ENCODE measurements at places on chromosomes 3 and 15.

DNA sequence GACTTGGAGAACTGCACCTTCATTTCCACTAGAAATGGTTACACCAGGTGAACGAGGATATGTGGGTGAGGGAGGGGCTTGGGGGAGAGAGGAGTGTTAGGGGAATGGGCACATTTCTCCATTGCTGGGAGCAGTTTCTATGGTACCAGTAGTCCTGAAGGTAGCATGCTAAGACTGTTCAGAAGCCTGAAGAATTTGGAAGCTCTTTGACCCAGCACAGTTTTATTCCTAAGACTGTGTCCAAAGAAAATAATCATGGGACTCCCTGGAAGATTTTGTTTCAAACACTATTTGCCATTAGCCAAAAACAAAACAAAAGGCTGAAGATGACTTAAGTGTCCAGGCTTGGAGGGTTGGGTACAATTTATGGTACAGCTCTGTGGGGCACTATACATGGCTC is 32.1 kb downstream of the ST6GAL1 start:
- DNase-seq = no peak

GRCh38 chr3:70231266-70231701 is 81.2 kb downstream of the MDFIC2 start:
- DNase-seq = no peak

GRCh38 chr3:198067416-198067815 is 107.4 kb downstream of the LMLN start:
- DNase-seq = no peak

DNA sequence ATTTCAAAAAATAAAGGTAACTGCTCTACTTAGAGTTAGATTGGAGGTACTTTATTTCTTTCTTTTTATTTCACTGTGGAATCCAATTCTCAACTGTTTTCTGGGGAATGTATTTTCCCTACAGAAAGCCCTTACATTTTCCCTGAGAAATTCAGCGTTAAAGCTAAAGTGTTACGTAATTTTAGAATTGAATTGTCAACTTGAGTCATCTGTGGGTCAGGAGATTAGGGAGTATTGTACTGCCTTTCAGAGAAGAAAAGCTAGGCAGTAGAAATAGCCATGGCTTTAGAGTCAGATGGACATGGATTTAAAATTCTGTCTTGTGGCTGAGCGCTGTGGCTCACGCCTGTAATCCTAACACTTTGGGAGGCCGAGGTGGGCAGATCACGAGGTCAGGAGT is 728.6 kb downstream of the ROBO1 start:
- no peak for DNase-seq

GRCh38 chr15:79897380-79897678 is 515 bp upstream of the MTHFS start:
- no peak for DNase-seq

- no peak for DNase-seq
Observed at GRCh38 chr3:47578119-47578632, 489 bp downstream of the CSPG5 start.

DNA sequence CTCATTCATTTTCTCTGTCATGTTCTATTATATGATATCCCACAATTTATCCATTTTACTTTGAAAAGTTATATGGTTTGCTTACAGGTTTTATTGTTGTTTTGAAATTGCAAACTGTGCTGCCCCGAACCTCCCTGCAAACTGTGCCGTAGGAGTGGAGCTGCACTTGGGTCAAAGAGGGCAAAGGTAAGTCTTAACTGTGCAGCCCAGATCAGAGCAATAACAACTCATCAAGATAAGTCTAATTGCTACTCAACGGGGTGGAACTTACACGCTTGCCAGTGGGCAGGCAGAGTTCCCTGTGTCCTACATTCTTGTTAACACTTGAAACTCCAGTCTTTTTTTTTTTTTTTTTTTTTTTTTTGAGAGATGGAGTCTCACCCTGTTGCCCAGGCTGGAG is 33.2 kb downstream of the ZDHHC19 start:
- no peak for DNase-seq

GRCh38 chr3:21718161-21718765 is 32.7 kb downstream of the ZNF385D start:
- DNase-seq = no peak

DNA sequence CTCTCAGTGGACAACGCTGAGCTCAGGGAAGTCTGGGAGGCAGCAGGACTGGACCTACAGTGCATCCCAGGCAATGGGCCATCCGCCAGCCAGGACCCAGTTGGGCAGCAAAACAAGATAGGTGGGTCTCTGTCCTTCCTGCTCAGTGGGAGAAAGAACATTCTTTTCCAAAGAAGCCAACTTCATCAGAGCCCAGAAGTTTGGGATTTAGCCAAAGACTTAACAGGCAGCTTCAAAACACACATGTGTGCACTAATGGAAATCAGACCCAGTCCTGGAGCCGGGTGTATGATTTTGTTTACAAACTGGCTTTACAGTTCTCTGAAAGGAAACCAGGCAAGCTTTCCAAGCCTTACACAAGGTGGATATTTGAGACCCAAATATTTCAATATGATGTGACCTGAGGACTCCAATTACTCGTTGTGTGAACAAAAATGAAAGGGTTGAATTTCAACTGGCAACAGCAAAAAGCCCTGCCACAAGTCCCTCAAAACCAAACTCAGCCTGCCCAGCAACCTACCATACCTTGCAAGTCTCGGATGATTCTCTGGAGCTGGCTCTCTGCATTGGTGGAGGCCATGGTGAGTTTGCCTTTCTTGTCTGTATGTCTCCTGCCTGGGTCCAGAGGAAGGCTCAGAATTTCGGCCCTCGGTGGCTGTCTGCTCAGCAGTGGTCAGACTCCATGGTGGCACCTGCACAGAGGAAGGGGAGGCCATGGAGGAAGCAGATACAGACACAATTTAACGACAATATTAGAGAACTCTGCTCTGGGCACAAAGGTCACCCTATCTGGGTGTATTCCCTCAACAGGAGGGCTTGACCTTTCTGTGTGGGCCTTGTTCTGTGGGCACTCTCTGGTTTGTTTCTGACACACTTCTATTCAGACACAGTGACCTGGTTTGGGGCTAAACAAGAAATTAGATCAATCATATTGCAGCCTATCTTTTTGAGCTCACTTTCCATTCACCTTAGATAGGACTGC is 11.0 kb downstream of the FYCO1 start:
- DNase-seq = no peak

DNA sequence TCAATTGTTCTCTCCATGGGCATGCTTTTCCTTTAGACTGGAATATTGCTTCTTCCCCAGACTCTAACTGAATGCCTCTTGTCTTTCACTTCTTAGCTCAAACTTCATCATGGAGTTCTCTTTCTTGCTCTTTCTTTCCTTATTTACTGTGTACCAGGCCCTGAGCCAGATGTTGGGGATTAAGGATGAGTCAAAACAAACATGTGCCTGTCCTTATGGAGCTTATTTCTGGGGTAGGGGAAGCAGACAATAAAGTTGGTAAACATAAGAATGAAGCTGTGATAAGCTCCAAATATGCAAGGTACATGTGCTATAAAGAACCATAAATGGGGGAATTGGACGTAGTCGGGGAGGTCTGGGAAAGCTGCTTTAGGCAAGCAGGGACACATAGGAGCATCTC is 145.8 kb downstream of the ALDH1A2 start:
- DNase-seq = no peak

GRCh38 chr3:58161435-58162398 is 49.1 kb downstream of the DNASE1L3 start:
- DNase-seq = no peak

DNA sequence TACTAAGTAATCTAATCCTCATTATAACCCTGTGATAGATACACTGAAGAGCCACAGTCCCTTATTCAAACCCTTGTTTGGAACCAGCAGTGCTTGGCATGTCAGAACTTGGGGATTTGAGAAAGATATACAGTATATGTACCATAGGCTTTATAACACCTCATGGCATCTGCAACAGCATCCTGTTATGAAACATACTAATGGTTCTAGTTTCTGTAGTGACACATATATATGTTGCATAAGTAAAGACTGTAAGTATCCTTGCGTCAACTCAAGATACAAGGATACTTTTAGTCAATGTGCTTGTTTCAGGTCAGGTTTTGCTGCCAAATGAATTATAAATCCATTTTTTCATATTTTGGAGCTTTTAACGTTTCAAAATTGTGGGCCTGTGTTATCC is 58.5 kb downstream of the CCNL1 start:
- DNase-seq = no peak

GRCh38 chr15:38076786-38077185 is 142.3 kb downstream of the TMCO5A start:
- DNase-seq = no peak

DNA sequence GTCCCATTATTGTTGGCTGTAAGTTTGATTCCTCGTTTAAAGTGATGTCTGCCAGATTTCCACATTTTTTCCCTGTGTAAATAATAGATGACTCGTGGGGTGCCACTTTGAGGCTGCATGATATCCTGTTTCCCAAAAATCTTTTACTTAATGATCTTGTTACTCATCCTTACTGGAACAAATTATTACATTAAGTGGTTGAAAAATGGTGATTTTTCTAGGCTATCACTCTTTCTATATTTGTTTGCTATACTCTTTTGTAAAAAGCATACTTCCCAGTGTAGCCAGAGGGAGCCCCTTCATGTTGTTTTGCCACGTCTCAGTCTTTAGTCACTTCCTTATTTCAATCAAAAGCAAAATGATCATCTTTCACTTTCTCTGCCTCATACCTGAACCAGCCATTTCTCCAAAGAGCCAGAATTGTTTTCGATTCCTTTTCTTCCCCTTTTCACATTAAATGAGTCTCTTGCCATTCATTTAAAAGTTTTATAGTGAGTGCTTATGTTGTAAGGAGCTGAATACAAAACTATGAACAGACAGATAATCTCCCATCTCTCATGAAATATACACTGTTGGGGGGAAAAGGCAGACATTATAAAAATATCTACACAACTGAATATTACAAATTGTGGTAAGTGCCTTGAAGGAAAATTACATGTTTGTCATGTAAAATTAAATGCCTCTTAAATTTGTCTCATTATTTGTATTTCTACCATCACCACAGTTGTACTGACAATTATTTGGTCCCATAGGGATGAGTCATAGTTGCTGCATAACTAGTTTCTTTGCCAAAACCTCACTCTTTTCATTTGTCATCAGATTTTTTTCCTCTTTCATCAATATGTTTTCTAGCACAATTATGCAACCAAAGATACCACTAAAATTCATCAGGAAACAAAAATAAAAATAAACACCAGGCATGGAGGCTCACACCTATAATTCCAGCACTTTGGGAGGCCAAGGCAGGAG is 41.5 kb downstream of the ADGRG7 start:
- no peak for DNase-seq

GRCh38 chr15:40937762-40938535 is 8.8 kb downstream of the DLL4 start:
- DNase-seq = no peak

Measured in stimulated activated CD8-positive, alpha-beta memory T cell treated with anti-CD3 and anti-CD28 coated beads, Interleukin-7, amount 100 ng/mL, for 1 hour (primary cell).